Vagina (tissue), 2 donors: ENCODE measurements at places on chromosomes 2 and 18. TPM values are rescaled to one million over a fixed set of nuclear protein-coding genes. Genes with fewer than 3 reads are reported as not detected.

DNA sequence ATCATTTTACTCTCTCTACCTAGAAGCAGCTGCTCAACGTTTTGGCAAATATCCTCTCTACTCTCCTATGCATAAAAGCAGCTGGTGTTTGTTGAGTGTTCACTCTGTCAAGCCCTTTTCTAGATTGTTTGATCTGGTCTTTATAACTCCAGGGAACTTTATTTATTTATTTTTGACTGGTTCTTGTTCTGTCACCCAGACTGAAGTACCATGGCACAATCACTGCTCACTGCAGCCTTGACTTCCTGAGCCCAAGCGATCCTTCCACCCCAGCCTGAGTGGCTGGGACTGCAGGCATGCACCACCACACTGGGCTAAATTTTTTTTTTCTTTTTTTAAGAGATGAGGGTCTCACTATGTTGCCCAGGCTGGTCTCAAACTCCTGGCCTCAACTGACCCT lies 12.7 kb downstream of the CATIP start:
- no peak for DNase-seq

DNA sequence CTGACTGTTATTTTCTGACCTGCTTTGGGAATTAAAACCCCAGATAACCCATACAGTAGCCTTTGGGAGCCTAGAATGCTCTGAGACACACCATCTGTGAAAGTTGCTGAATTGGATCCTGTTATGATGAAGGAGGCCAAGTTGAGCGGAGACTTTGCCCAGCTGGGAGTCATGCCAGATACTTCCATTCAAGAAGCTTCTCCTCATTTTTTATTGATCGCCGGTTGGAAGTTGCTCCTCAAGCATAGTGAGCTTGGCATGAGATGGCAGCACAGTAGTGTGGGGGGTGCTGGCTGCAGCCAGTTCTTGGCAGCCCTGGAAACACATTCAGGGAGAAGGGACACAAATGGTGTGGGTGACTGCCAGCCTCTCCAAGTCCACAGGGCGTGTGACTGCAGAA lies 270.7 kb upstream of the NRP2 start:
- no peak for DNase-seq

DNA sequence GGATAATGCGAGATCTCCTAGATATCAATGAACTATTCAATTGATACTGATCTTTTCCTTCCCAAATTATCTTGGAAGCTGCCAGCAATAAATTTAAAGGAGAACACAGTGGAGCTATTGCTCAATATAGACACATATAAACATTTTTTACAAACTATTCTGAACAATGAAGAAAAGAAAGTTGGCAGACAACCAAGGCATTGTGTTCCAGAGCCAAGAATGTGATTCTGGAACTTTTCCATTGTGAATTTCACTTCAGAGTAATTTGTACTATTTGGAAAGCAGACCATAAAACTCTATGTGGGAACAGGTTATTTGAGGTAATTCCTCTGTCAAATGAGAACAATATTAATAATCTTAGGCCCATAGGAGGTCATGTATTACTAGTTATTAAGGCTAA lies 588.2 kb downstream of the IRS1 start:
- no peak for DNase-seq

DNA sequence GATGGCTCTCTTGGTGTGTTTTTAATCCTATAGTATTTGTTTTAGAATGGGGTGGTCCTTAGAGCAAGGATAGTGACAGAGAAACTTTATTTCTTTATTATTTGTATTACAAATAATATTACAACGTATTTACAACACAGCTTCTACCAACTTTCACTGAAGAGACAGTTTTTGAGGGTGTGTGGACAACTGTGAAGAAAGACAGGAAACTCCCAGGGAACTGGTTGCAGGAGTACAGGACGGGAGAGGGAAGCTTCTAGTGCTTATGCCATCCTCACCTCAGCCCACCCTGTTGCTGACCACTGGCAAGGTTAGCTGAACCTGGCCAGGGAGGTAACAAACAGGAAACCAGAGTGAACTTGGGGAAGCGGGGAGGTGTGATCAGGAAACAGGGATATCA lies 251.7 kb downstream of the BCL11A start:
- no peak for DNase-seq

FTCDNL1 gene
- total RNA-seq = 2.5 TPM

TLX2 gene
- 6.6 TPM for total RNA-seq
